ENCODE measurements at places on chromosomes 7 and 10. TPM values are rescaled to one million over a fixed set of nuclear protein-coding genes. Genes with fewer than 3 reads are reported as not detected.

DNA sequence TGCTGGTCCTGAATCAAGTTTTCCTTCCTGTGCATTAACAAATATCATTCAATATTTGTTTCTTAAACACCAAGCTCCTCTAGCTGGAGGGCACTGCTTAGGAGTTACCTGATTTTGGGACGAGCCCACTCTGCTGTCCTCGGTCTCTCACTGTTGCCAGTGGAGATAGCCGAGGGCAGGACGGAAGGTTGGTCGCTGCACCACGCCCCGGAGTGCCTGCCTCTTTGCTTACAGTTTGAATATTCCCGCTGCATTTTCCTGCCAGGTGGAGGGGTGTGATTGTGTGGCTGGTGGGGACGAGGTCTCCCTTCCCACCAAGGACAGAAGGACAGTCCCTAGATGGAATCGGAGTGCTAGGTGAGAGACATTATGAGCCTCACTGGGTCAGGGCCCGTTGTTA is 201.5 kb downstream of the DNAJB6 start:
- peak; percentile 66 for DNase-seq

- no peak for DNase-seq
Observed at GRCh38 chr7:117098457-117098856, 145.2 kb downstream of the ST7 start.

RPA3 gene
- total RNA-seq: 17.0 TPM

- no peak for DNase-seq
Observed at GRCh38 chr7:154709840-154710520, 292.9 kb downstream of the PAXIP1 start.

TMEM254 gene
- total RNA-seq: 8.2 TPM
